ENCODE measurements at places on chromosomes 11 and 22.

GRCh38 chr22:41908411-41909309 lies 6.2 kb downstream of the SHISA8 start:
- peaks cover 37% of the 10 kb centered on the region for H3K36me3 ChIP-seq
- H3K27ac ChIP-seq: no peak overlapping the region
- DNase-seq: no peak

DNA sequence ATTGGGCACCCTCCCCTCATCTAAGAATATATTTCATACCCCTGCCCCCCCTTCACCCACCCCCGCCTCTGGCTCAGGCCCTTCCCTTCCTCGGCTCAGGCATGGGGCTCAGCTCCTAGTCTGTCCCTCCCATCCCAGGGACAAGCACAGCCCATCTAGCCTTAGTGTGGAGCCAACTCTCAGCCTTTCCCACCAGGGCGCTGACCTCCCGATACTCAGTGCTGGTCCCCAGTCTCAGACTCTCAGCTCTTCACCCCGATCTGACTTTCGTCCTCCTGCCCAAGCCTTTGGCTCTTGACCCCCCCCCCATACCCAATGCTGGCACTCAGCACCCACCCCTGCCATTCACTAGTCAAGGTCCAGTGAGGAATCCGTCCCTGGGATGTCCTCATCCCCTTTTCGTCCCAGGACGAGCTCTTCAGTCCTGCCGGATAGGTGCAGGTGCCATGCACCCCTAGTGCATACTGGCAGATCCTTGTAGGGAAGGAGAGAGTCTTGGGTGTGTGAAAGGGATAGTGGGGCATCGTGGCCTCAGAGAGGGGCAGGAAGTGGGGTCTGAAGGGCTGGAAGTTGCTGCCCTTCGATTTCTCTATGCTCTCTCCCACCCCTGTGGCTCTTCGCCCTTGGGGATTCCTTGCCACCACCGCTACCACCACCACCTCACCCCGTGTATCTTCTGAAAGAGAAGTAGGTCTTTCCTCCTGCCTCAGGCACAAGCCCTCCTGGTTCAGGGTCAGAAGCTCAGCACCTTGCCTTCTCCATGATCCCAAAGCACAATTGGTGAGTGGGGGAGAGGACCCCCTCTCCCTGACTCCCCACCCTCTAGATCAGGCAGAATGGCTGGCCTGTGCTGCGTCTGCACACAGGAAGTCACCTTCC lies 2.4 kb downstream of the TPBGL start:
- H3K27ac ChIP-seq: no peak overlapping the region
- DNase-seq: no peak
- H3K4me3 ChIP-seq: no peak overlapping the region
- peaks cover 16% of the 10 kb centered on the region for H3K4me1 ChIP-seq

- H3K4me1 ChIP-seq: peaks cover 2% of the 10 kb centered on the region
- no peak for DNase-seq
- no peak overlapping the region for H3K27ac ChIP-seq
- no peaks in the 10 kb centered on the region for H3K27me3 ChIP-seq
Observed at GRCh38 chr11:126871792-126872191, 128.8 kb downstream of the KIRREL3 start.

DNA sequence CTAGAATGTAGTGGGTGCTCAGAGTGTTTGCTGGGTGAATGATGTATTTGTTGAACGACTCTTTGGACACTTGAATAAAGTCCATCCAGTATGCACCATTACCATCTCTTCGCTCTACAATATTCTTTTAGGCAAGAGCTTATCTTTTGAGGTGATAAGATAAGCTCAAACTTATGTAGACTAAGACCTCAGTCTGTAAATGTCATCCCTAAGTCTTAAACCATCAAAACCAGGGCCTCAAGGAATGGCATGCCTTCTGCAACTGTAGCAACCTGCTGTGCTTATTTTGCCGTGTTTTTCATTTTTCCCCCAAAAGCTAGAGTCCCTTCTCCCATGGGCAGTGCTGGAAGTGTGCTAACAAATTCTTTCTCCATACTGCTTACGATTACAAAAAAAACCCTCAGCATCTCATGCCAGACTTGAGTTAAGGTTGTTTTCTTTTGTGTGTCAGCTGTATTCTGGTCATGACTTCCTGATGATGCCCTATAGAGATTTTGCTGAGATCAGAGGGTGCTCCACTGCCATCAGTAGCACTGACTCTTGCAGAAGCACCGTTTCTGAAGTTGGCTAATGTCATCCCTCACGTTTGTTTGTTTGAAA lies 27.8 kb downstream of the LIMK2 start:
- DNase-seq: peak; percentile 20
- no peak overlapping the region for H3K27ac ChIP-seq
- H3K27me3 ChIP-seq: no peaks in the 10 kb centered on the region
- peaks cover 25% of the 10 kb centered on the region for H3K4me1 ChIP-seq

DNA sequence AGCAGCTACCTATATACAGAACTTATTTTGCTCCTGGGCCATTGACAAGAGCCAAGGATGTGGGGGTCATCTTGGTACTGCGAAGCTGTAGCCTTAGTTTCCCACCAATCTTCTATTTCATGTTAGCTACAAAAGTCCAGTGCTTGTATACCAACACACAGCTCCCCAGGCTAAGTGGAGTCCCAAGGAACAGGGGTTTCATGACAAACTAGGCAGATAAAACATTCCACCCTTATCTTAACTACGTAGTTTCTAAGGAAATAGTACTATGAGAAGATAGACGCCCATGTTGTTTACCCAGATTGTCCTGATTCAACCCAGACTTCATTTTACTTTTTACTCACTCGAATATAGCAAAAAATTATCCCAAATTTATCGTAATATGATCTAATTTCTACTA lies 218.5 kb downstream of the DYNC2H1 start:
- H3K4me1 ChIP-seq: peaks cover 5% of the 10 kb centered on the region
- H3K4me3 ChIP-seq: no peak overlapping the region
- H3K27me3 ChIP-seq: no peaks in the 10 kb centered on the region

GRCh38 chr11:94325681-94326080 lies 21.3 kb downstream of the IZUMO1R start:
- no peaks in the 10 kb centered on the region for H3K27me3 ChIP-seq
- no peak overlapping the region for H3K4me3 ChIP-seq
- H3K4me1 ChIP-seq: no peaks in the 10 kb centered on the region
- no peak for DNase-seq
- H3K27ac ChIP-seq: no peak overlapping the region
- no peaks in the 10 kb centered on the region for H3K36me3 ChIP-seq

GRCh38 chr22:25654676-25655075 lies 87.3 kb upstream of the MYO18B start:
- DNase-seq: no peak
- H3K4me3 ChIP-seq: no peak overlapping the region
- H3K27me3 ChIP-seq: peaks cover 3% of the 10 kb centered on the region
- no peaks in the 10 kb centered on the region for H3K36me3 ChIP-seq
- H3K4me1 ChIP-seq: no peaks in the 10 kb centered on the region

- peaks cover 43% of the 10 kb centered on the region for H3K4me1 ChIP-seq
- DNase-seq: no peak
- no peak overlapping the region for H3K27ac ChIP-seq
- peaks cover 48% of the 10 kb centered on the region for H3K27me3 ChIP-seq
- no peak overlapping the region for H3K4me3 ChIP-seq
Observed at GRCh38 chr11:70104419-70104818, 26.3 kb downstream of the ANO1 start.

- H3K36me3 ChIP-seq: peaks cover 4% of the 10 kb centered on the region
- no peak overlapping the region for H3K4me3 ChIP-seq
- H3K27ac ChIP-seq: peak overlapping the region; percentile 88
- H3K27me3 ChIP-seq: no peaks in the 10 kb centered on the region
- peaks cover 2% of the 10 kb centered on the region for H3K4me1 ChIP-seq
Observed at GRCh38 chr11:74141241-74141695, 29.5 kb downstream of the C2CD3 start.

- no peaks in the 10 kb centered on the region for H3K36me3 ChIP-seq
- H3K27me3 ChIP-seq: peaks cover 66% of the 10 kb centered on the region
- peaks cover 4% of the 10 kb centered on the region for H3K4me1 ChIP-seq
- no peak overlapping the region for H3K27ac ChIP-seq
Observed at GRCh38 chr11:120013325-120014250, 124.3 kb downstream of the TRIM29 start.

GRCh38 chr11:14193644-14194043 lies 165.3 kb downstream of the RRAS2 start:
- no peak for DNase-seq
- H3K27me3 ChIP-seq: peaks cover 9% of the 10 kb centered on the region
- no peak overlapping the region for H3K4me3 ChIP-seq
- no peak overlapping the region for H3K27ac ChIP-seq
- H3K36me3 ChIP-seq: no peaks in the 10 kb centered on the region

GRCh38 chr11:44817207-44817949 lies 90.6 kb downstream of the TSPAN18 start:
- H3K27me3 ChIP-seq: peaks cover 31% of the 10 kb centered on the region
- H3K4me3 ChIP-seq: no peak overlapping the region
- no peak for DNase-seq
- H3K4me1 ChIP-seq: no peaks in the 10 kb centered on the region

DNA sequence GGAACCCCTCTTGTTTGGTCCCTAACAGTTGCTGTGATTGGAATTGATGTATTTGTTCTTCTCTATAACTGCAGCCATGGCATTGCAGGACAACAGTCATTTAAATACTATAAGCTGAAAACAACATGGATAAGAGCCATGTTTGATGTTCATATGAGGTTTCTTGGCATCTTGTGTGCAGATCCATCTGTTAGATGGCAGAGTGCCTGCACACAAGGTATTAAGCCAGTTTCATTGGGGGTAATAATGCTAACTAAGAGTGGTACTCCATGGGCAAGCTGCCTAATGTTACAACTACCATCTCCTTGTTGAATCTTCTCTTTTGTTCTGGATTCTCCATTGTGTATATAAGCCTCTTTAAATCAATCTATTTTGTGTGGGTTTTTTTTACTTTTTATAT lies 206.0 kb upstream of the CHORDC1 start:
- H3K27me3 ChIP-seq: no peaks in the 10 kb centered on the region
- no peak for DNase-seq
- no peaks in the 10 kb centered on the region for H3K4me1 ChIP-seq
- H3K36me3 ChIP-seq: no peaks in the 10 kb centered on the region
- H3K27ac ChIP-seq: no peak overlapping the region

GRCh38 chr11:720642-721246 lies 14.7 kb downstream of the EPS8L2 start:
- H3K27ac ChIP-seq: no peak overlapping the region
- peaks cover 25% of the 10 kb centered on the region for H3K4me1 ChIP-seq
- H3K36me3 ChIP-seq: peaks cover 29% of the 10 kb centered on the region
- no peak overlapping the region for H3K4me3 ChIP-seq
- no peak for DNase-seq

DNA sequence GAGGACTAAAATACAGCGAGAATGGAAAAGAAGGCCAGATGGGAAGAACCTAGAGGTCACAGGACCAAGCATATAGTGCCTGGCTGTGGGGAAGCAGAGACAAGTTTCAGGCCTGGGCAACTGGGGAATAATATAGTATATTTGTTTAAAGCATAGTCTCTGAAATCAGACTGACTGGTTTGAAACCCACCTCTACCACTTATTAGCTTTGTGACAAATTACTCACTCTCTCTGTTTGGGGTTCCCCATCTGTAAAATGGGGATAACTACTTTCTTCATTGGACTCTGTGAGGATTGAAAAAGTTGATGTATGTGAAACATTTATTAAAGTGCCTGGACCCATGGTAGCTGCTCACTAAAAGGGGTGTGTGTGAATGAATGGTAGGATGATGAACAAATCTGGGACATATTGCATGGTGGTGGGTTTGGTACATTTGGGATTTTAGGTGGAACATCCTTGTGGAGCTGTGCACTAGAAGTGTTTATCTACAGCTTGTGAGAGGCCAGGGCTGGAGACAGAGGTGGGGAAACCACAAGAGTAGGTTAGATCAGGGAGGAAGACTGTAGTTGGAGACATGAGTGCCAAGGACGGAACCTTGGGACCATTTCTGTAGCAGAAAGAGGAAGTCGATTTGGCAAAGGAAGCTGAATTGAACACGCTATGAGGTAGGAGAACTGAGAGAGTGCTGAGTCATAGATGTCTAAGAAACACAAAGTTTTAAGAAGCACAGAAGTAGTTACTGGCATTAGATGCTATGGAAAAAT lies 52.6 kb downstream of the SWAP70 start:
- H3K4me3 ChIP-seq: peak overlapping the region; percentile 13
- H3K27me3 ChIP-seq: no peaks in the 10 kb centered on the region
- peaks cover 8% of the 10 kb centered on the region for H3K4me1 ChIP-seq
- peak; percentile 60 for DNase-seq

- no peak overlapping the region for H3K4me3 ChIP-seq
- H3K36me3 ChIP-seq: no peaks in the 10 kb centered on the region
- no peak overlapping the region for H3K27ac ChIP-seq
- H3K4me1 ChIP-seq: no peaks in the 10 kb centered on the region
Observed at GRCh38 chr11:11538277-11538960, 83.4 kb downstream of the GALNT18 start.

- peaks cover 22% of the 10 kb centered on the region for H3K36me3 ChIP-seq
- DNase-seq: no peak
- H3K4me3 ChIP-seq: no peak overlapping the region
- H3K27ac ChIP-seq: no peak overlapping the region
Observed at GRCh38 chr11:130876100-130876499, 40.2 kb downstream of the SNX19 start.

GRCh38 chr11:64762277-64762673 lies 2.5 kb upstream of the PYGM start:
- H3K27me3 ChIP-seq: no peaks in the 10 kb centered on the region
- H3K36me3 ChIP-seq: peaks cover 45% of the 10 kb centered on the region
- H3K27ac ChIP-seq: peak overlapping the region; percentile 93
- no peak overlapping the region for H3K4me3 ChIP-seq

- peaks cover 2% of the 10 kb centered on the region for H3K4me1 ChIP-seq
- DNase-seq: peak; percentile 36
- H3K36me3 ChIP-seq: no peaks in the 10 kb centered on the region
- no peak overlapping the region for H3K27ac ChIP-seq
- H3K4me3 ChIP-seq: no peak overlapping the region
Observed at GRCh38 chr22:19631899-19632667, 82.2 kb upstream of the SEPTIN5 start.

- peaks cover 9% of the 10 kb centered on the region for H3K4me1 ChIP-seq
- DNase-seq: peak; percentile 66
- H3K4me3 ChIP-seq: no peak overlapping the region
- H3K27ac ChIP-seq: peak overlapping the region; percentile 90
Observed at GRCh38 chr11:19890308-19890707, 177.7 kb downstream of the NAV2 start.

GRCh38 chr11:119087747-119088241 lies 3.1 kb downstream of the HMBS start:
- no peak for DNase-seq
- no peak overlapping the region for H3K27ac ChIP-seq
- H3K4me3 ChIP-seq: no peak overlapping the region

- no peak overlapping the region for H3K4me3 ChIP-seq
- H3K36me3 ChIP-seq: no peaks in the 10 kb centered on the region
- no peaks in the 10 kb centered on the region for H3K27me3 ChIP-seq
Observed at GRCh38 chr11:81380395-81380794, 1353.3 kb downstream of the FAM181B start.

GRCh38 chr11:126061707-126062678 lies 673 bp downstream of the CDON start:
- H3K27me3 ChIP-seq: no peaks in the 10 kb centered on the region
- peak; percentile 30 for DNase-seq
- H3K4me3 ChIP-seq: peak overlapping the region; percentile 87

DNA sequence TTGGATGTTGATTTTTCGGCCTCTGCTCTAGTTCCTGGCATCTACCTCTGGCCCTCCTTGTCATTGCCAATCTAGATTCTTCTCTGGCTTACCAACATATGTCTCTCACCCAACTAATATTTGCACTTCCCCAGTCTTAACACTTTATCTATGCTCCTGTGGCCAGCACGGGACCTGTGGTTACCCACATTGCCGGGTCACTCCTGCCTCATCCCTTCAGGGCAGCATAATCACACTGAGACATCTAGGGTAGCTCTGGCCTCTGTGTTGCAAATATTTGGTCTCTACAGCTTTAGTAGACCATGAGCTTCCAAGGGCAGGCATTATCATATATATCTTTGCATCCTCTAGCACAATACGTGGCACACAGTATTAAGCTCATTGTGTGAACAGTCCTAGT lies 182.0 kb upstream of the ARHGAP20 start:
- H3K4me1 ChIP-seq: no peaks in the 10 kb centered on the region
- H3K36me3 ChIP-seq: no peaks in the 10 kb centered on the region
- no peaks in the 10 kb centered on the region for H3K27me3 ChIP-seq
- H3K27ac ChIP-seq: no peak overlapping the region
